Stimulated activated CD4-positive, alpha-beta T cell treated with anti-CD3 and anti-CD28 coated beads, Interleukin-1b, Interleukin-23, amount 100 ng/mL, for 1 hour (primary cell): ENCODE measurements at places on chromosomes 6 and 20.

DNA sequence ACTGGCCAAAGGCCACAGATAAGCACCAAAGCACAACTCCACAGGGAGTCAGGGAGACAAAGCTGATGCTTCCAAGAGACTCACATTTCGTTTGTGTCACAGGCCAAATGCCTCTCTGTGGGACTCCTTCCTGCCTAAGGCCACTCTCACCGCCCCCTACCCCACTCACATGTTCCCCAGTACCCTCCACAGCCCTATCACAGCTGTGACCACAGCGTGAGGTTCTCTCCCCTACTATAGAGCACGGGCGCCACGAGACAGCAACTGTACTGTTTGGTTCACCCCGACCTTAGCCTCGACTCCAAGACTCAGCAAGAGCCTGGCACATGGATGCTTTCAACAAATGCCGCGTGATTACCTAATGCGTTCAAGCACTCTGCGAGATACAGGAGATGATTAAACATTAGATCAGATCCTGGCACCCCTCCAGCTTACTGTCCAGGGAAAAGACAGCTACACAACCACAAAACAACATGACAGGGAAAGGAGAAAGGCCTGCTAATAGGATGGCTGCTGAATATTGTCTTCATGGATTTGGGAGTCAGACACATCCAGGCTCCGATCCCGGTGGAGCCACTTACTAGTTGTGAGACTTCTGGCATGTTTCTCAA is 105.5 kb downstream of the AGPAT4 start:
- DNase-seq = no peak

- no peak for DNase-seq
Observed at GRCh38 chr6:34138914-34139510, 6.9 kb downstream of the GRM4 start.

- DNase-seq = no peak
Observed at GRCh38 chr20:36836591-36837269, 39.2 kb upstream of the TLDC2 start.

- DNase-seq = peak; percentile 41
Observed at GRCh38 chr6:156719720-156720563, 57.2 kb upstream of the ARID1B start.

GRCh38 chr6:14089224-14089623 is 28.3 kb upstream of the CD83 start:
- no peak for DNase-seq

- no peak for DNase-seq
Observed at GRCh38 chr6:119350952-119351372, 1.4 kb upstream of the MAN1A1 start.

DNA sequence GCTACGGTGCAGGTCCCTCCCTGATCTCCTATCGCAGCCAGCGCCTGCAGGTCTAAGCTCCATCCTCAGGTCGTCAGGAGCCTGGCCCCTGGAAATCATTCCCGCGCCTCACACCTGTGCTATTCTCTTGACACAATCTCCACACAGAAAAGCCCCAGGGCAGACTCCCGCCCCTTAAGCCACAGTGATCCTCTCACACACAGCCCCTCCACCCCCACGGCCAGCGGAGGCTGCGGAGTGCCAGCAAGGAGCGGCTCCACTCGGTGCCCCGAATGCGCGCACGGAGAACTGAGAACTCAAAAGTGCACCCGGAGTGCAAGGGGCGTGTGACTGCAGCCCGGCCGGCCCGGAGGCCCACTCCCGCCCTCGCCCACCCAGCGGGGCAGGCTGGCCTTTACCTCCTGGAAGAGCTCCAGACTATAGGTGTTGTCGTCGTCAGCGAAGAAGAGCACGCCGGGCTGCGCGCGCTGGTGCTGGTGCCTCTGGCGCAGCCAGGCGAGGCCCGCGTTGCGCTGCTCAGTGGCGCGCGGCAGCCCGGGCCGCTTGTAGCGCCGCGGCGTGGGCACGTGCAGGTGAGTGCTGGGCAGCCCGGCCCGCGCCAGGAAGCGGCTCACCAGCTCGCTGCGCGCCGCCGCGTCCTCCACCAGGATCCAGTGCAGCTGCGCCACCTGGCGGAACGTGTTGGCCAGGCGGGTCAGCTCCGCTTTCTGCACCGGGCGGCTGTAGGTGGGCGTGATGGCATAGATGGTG is 1.2 kb downstream of the B3GAT2 start:
- DNase-seq = peak; percentile 58

DNA sequence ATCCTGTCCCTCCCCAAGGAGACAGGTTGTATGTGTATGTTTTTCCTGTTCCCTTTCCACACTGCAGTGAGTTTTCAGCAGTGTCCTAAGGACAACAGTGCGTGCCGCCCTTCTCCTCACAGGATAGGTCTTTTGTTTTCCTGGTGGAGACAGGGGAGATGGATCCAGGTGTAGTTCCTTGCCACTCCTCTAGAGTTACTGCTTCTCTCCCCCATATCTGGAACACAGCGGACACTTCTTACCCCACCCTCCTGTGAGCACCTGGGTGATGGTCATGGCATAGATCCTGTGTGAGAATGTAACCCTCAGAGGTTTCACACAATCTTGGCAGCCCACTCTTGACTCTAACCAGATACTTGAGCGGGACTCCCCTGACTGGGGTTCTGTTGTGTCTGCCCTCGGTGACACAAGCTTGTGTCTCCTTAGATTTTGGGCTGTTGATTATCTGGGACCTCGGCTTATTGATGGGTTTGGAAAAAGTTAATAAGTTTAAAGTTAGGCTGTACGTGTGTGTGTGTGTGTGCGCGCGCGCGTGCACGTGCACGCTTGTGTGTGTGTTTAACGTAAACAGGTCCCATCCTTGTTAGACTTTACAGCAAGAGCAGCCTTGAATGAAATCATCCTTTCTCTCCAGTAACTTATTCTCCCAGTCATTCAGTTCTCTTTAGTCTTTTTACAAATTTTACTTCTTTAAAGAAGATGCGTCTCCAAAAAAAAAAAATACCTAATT is 131.3 kb upstream of the EDN1 start:
- DNase-seq = no peak

DNA sequence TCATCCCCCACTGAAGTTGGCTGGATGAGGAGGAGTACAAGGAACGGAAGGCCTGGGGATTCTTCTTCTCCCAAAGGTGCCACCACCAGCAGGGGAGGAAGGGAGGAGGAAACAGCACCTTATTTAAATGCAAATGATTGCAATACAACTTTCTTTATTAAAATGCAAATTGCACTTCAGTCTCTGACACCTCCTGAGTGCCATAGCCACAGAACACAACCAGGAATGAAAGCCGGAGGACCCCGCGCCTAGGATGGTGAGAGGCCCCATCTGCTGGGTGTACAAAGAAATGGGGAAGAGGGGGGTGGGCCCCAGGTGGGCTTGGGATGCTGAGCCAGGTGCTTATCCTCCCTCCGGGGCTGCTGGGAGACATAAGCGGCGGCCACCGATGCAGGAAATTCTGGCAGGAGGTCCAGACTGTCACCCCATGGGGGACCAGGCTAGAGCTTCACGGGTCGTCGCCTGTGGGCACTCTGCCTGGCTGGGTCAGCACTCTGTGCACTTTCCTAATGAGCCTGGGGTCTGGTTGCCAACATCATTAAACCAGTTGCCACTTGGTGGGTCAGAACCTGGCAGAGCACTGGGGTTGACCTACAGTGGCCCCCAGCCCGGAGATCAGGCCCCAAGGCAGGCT is 154.2 kb upstream of the MLN start:
- DNase-seq = no peak
